Muscle of back (tissue), 13 donors: ENCODE measurements at places on chromosomes 6 and 20. TPM values are rescaled to one million over a fixed set of nuclear protein-coding genes. Genes with fewer than 3 reads are reported as not detected.

GRCh38 chr20:6384380-6384779 is 261.6 kb upstream of the FERMT1 start:
- no peak for DNase-seq

- DNase-seq, result no peak
Measured at GRCh38 chr20:60053125-60053817, 95.0 kb downstream of the CDH26 start.

Gene COL9A1
- 4.4 TPM for polyA plus RNA-seq

DNA sequence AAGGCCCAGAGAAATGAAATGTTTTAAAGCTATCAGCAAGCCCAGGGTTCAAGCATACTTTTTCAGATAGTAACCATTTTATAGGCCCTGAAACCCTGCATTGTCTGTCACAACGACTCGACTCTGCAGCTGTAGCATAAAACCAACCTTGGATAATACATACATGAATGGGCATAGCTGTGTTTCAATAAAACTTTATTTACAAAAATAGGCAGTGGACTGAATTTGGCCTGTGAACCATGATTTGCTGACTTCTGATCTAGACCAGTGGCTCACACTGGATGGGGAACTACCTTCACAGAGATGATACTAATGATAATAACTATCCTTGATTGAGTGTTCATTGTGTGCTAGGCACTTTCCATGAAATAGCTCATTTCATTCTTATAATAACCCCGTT is 97.3 kb upstream of the ZNFX1 start:
- no peak for DNase-seq

- no peak for DNase-seq
Measured at GRCh38 chr20:16158090-16158975, 414.9 kb downstream of the KIF16B start.

Gene ENPP1
- polyA plus RNA-seq, result 10.7 TPM

GRCh38 chr6:78935553-78935952 is 68.2 kb downstream of the IRAK1BP1 start:
- no peak for DNase-seq
